Mesothelial cell of epicardium (in vitro differentiated cells): ENCODE measurements at places on chromosomes 11 and 22. TPM values are rescaled to one million over a fixed set of nuclear protein-coding genes. Genes with fewer than 3 reads are reported as not detected.

Gene CCDC87
- 0.25 to 0.42 TPM (median 0.41 TPM) in 3 replicates for total RNA-seq

DNA sequence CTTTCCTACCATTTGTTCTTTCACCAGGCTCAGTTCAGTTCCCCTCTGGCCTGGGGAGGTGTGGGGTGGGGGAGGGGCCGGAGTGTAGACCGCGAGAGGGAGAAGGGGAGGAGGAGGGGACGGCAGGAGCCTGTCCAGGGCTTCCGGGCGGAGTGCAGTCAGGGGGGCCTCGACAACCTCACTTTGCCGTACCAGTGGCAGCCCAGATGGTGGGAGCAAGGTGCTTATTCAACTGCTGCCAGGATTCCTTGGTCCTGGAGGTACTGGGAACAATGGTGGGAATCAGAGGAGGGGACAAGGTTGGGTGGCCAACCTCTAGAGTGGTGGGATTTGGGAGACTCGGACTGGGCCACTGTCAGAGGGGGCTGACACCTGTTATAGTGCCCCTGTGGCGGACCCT is 1.2 kb downstream of the BACE1 start:
- no peak for DNase-seq
- no peak overlapping the region for H3K27ac ChIP-seq
- no peaks in the 10 kb centered on the region for H3K27me3 ChIP-seq
- H3K4me3 ChIP-seq = peak overlapping the region; percentile 71
- no peaks in the 10 kb centered on the region for H3K36me3 ChIP-seq
- peaks cover 18% of the 10 kb centered on the region for H3K4me1 ChIP-seq

DNA sequence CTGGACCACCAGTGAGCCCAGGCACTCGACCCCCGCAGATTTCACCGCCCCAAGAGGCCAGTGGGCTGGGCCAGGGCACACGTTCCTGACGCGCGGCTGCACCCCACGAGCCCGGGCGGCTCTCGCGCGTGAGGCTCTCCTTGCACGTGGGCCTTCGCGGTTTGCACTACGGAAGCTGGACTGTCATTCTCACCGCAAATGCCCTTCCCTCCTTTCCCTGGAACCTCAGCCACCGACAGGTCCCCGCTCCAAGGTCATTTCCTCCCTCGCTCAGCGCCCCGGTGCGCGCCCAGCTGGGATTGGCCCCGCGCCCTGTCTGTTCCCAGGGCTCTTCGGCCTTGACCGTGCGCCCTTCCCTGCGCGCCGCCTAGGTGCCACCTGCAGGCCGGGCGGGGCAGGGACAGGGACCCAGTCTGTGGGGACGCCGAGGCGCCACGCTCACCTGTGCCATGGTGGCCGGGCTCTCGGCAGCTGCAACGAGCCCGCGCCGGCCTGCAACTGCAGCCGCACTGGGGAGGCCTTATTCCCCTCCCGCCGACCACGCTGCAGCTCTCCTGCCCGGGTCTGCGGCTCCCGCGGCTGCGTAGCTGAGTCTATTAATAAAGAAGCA is 2.1 kb upstream of the CPT1A start:
- H3K4me1 ChIP-seq = peaks cover 31% of the 10 kb centered on the region
- H3K4me3 ChIP-seq = peak overlapping the region; percentile 57
- H3K27ac ChIP-seq = no peak overlapping the region
- H3K36me3 ChIP-seq = no peaks in the 10 kb centered on the region
- peaks cover 78% of the 10 kb centered on the region for H3K27me3 ChIP-seq

GRCh38 chr11:75851203-75851602 is 36.2 kb downstream of the UVRAG start:
- peaks cover 21% of the 10 kb centered on the region for H3K4me1 ChIP-seq
- H3K27me3 ChIP-seq = no peaks in the 10 kb centered on the region
- H3K4me3 ChIP-seq = no peak overlapping the region
- H3K36me3 ChIP-seq = peaks cover 10% of the 10 kb centered on the region
- DNase-seq = no peak

DNA sequence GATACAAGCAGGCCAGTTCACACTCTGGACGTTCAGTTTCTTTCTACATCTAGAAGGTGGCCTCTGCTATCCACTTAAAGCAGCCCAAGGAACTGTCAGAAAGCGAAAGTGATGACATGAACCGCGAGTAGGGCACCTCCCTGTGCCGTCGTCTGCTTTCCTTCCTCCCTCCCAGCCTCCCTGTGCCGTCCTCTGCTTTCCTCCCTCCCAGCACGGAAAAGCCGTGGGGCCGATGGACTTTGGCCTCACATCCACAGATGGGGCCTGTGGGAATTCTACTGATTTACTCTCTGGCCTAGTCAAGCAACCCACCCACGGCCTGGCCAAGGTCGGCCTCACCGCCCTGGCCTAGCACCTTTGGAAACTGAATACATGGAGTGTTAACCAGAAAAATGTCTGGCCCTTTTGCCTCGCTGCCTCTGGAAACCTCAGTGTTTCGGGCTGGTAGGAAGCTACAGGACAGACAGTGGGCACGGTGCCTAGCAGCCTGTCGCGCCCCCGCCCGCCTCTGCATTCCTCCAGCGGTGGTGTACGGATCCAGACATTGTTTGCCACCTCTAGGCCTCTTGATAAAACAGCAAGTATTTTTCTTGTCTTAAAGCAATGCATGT is 14.2 kb downstream of the PEX26 start:
- H3K27ac ChIP-seq = peak overlapping the region; percentile 76
- no peaks in the 10 kb centered on the region for H3K4me1 ChIP-seq
- H3K36me3 ChIP-seq = peaks cover 30% of the 10 kb centered on the region
- no peak overlapping the region for H3K4me3 ChIP-seq
- no peak for DNase-seq

Gene SSH3
- total RNA-seq = 50.4 to 59.0 TPM (median 55.4 TPM) in 3 replicates

Gene ABCG4
- total RNA-seq = 1.9 to 2.6 TPM (median 2.0 TPM) in 3 replicates

Gene C2CD2L
- total RNA-seq = 8.7 to 10.5 TPM (median 10.0 TPM) in 3 replicates

Gene IL18
- 0.24 to 0.31 TPM (median 0.29 TPM) in 3 replicates for total RNA-seq

- DNase-seq = no peak
- no peak overlapping the region for H3K27ac ChIP-seq
- H3K27me3 ChIP-seq = peaks cover 33% of the 10 kb centered on the region
- H3K4me1 ChIP-seq = no peaks in the 10 kb centered on the region
Observed at GRCh38 chr11:17744151-17744940, 9.8 kb downstream of the KCNC1 start.

GRCh38 chr11:21059879-21060278 is 390.5 kb downstream of the NELL1 start:
- no peak overlapping the region for H3K4me3 ChIP-seq
- no peaks in the 10 kb centered on the region for H3K27me3 ChIP-seq
- no peak for DNase-seq
- H3K36me3 ChIP-seq = no peaks in the 10 kb centered on the region
- peaks cover 4% of the 10 kb centered on the region for H3K4me1 ChIP-seq
